ENCODE measurements at places on chromosomes 3 and 15. TPM values are rescaled to one million over a fixed set of nuclear protein-coding genes. Genes with fewer than 3 reads are reported as not detected.

- peaks cover 19% of the 10 kb centered on the region for H3K27me3 ChIP-seq
- no peak overlapping the region for H3K4me3 ChIP-seq
- H3K4me1 ChIP-seq: no peaks in the 10 kb centered on the region
- no peak overlapping the region for H3K27ac ChIP-seq
- no peaks in the 10 kb centered on the region for H3K36me3 ChIP-seq
Observed at GRCh38 chr3:46873521-46873920, 4.0 kb upstream of the PTH1R start.

DNA sequence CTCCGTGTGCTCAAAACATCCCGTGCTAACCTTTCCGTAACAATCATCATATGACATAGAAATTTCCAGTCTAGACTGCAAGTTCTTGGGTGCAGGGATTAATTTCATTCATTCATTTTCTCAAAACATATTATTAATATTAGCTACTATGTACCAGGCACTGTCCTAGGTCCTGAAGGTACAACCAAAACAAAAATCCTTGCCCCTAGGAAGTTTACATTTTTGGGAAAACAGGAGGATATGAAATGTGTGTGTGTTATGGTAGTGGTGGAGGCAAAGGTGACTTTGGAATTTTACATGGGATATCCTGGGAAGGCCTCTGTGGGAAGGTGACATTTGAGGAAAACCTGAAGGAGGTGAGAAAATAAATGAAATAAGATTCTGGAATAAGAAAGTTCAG lies 222.6 kb downstream of the LRRC3B start:
- DNase-seq: no peak
- no peaks in the 10 kb centered on the region for H3K27me3 ChIP-seq
- H3K27ac ChIP-seq: no peak overlapping the region
- no peaks in the 10 kb centered on the region for H3K36me3 ChIP-seq
- H3K4me3 ChIP-seq: no peak overlapping the region

PROS1 gene
- 87.5 TPM for total RNA-seq

DNA sequence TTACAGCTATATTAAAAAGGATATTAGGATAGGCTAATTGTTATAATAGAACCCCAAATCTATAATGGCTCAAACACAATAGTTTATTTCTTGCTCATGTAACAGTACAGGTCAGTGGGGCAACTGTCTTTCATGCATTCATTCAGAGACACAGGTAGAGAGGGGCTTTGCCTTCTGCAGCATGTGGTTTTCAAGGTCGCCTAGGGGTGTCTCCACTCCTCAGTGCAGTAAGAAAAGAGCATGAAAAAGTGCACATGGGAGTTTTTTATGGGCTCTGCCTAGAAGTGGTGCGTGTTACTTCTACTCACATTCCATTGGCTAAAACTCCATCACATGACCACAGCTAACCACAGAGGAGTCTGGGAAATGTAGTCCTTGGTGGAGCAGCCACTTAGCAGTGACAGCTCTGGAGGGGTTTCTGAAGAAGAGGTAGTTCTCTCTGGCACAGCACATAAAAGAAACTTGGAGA lies 1.8 kb downstream of the ZBTB38 start:
- peak; percentile 68 for DNase-seq
- peak overlapping the region; percentile 99 for H3K27ac ChIP-seq
- no peaks in the 10 kb centered on the region for H3K27me3 ChIP-seq
- H3K4me1 ChIP-seq: peaks cover 69% of the 10 kb centered on the region
- peak overlapping the region; percentile 62 for H3K4me3 ChIP-seq
- peaks cover 21% of the 10 kb centered on the region for H3K36me3 ChIP-seq

All from osteoblast (primary cell).